Chondrocyte (in vitro differentiated cells): ENCODE measurements at places on chromosomes 16 and 17. TPM values are rescaled to one million over a fixed set of nuclear protein-coding genes. Genes with fewer than 3 reads are reported as not detected.
A peak's percentile ranks its signal among the peaks of the same experiment; 100 is the strongest.

Gene MYO18A
- 24.4 to 30.0 TPM (median 26.1 TPM) in 3 replicates for total RNA-seq

DNA sequence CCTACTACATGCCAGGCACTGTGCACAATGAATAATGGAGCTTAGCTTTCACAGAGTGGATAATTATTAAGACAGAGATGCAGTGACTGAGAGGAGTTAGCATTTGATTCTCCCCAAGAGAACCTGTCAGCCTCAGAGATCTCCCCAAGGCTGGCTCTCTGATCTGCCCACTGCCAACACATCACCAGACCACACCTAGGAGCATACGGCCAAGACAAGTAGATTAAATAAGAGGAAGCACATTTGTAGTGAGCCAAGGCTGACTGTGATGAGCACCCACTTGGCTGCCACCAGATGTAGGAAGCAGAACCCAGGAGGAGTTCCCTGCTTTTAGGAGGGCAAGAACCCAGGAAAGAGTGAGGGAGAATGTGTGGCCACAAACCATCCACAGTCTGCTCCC, 130.1 kb downstream of the SPACA3 start:
- no peak for DNase-seq
- H3K27me3 ChIP-seq: peaks cover 16% of the 10 kb centered on the region
- H3K4me3 ChIP-seq: no peak overlapping the region
- H3K27ac ChIP-seq: no peak overlapping the region
- no peaks in the 10 kb centered on the region for H3K4me1 ChIP-seq

DNA sequence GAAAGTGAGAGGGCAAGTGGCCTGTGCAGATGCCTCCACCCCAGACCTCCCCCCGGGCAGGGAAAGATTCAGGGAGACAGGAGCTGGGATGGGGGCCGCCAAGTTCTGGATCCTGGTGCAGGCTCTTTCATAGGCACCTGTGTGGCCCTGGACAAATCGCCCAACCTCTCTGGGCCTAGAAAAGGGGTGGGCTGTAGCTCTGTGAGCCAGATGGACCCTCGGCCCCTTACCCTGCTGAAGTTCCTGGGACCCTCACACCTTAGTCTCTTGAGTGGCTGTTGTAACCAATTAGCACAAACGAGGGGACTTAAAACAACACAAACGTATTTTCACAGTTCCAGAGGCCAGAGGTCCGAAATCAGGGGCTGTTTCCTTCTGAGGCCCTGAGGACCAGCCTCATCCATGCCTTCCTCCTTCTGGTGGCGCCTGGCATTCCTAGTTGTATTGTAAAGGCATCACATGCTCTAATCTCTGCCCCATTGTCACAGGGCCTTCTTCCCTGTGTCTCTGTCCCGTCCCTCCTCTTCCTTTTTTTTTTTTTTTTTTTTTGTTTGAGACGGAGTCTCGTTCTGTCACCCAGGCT, 352.6 kb downstream of the SEC14L1 start:
- DNase-seq: no peak
- peaks cover 18% of the 10 kb centered on the region for H3K36me3 ChIP-seq
- H3K4me1 ChIP-seq: peaks cover 3% of the 10 kb centered on the region

GRCh38 chr16:81738783-81739496, 40.2 kb upstream of the PLCG2 start:
- peaks cover 10% of the 10 kb centered on the region for H3K27me3 ChIP-seq
- H3K27ac ChIP-seq: no peak overlapping the region
- no peaks in the 10 kb centered on the region for H3K36me3 ChIP-seq
- no peak overlapping the region for H3K4me3 ChIP-seq
- no peak for DNase-seq
- peaks cover 8% of the 10 kb centered on the region for H3K4me1 ChIP-seq

DNA sequence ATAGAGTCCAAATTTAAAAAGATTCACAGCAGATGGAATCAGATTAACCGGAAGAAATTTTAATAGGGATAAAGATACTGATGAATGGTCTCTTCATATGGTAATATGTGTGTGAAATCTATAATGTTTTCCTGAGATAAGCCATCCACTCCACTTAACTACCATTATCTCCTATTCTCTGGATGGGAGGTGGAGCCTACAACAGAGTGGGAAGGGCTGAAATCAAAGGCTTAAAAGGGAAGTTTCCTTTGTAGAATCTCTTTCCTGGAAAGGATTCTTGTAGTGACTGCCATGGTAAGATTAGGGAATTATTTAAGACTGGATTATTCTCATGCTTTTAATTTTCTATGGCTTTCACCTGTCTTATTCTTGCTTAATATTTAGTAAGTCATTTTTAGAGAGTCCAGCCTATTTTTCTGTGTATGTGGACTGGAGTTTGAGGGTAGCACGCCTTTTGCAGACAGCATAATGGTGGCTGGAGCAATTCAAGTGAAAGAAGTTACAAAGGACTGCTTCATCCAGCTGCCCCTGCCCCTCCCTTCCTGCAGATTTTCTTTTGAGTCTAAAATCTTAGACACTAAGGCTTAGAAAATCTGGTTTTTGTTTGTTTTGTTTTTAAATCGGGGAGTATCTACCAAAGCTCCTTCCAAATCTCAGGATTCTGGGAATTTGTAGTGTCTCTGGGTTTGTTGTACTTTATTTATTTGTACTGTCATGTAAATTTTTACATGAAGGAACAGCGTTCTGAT, 26.5 kb downstream of the KAT7 start:
- no peak overlapping the region for H3K4me3 ChIP-seq
- DNase-seq: no peak
- peaks cover 42% of the 10 kb centered on the region for H3K4me1 ChIP-seq
- peaks cover 12% of the 10 kb centered on the region for H3K36me3 ChIP-seq
- no peak overlapping the region for H3K27ac ChIP-seq

DNA sequence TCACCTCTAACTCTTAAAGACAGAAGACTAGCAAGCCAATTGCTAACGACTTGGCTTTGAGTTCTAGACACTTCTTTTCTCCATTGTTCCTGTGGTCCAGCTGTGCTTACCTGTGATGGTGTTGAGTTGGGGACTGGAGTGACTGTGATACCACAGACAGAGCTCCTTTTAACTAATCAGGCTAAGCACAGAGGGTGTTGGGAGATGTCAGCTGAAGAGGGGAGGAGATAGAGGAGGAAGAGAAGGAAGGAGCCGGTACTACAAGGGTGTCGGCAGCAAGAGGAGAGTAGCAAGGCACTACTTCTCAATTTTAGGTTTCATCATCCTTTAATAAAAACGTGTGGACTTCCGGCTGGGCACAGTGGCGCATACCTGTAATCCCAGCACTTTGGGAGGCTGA, 5.1 kb upstream of the MYO1D start:
- H3K36me3 ChIP-seq: no peaks in the 10 kb centered on the region
- H3K27ac ChIP-seq: no peak overlapping the region

GRCh38 chr17:50967795-50968194, 101.6 kb upstream of the TOB1 start:
- peak overlapping the region; percentile 1 for H3K27ac ChIP-seq
- peaks cover 34% of the 10 kb centered on the region for H3K4me1 ChIP-seq

DNA sequence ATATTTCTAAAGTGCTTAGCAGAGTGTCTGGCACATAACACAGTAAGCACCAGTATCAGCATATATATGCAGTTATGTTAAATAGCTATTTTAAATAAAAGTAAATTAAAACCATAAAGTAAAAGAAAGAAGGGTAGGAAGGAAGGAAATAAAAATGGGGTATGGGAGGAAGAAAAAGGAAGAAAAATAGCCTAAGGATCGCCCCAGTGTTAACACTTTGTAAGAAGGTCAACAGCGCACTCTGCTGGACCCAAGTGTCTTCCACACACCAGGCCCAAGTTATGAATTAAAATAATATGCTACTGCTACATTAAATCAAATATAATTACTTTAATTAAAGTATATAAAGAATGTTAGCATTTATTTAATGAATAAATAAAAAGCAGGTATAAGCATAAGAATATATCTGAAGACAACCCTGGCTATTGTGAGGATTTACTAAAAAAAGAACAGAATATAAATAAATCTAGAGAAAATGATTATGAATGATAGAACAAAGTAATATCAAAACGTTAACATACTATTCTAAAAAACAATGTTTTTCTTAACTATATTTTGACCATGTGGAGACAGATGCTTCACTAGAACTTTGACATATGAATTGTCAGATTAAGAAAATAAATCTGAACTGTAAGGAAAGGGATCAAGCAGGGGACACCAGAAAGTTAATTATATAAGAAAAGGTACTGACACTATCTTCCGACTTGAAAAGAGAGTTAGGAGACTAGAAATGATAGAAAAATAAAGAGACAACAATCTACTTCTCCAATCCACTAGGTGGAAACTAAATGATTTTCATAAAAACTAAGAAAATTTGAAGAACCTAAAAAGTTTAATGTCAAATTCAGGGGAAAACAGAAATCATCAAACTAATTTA, 25.9 kb downstream of the BRIP1 start:
- H3K36me3 ChIP-seq: no peaks in the 10 kb centered on the region
- H3K27me3 ChIP-seq: no peaks in the 10 kb centered on the region
- no peak for DNase-seq
- no peak overlapping the region for H3K27ac ChIP-seq
- no peak overlapping the region for H3K4me3 ChIP-seq

Gene TSPAN10
- 1.7 to 2.2 TPM (median 1.8 TPM) in 3 replicates for total RNA-seq

GRCh38 chr16:83105279-83106077, 478.7 kb downstream of the CDH13 start:
- no peak overlapping the region for H3K4me3 ChIP-seq
- peaks cover 2% of the 10 kb centered on the region for H3K36me3 ChIP-seq
- H3K27ac ChIP-seq: no peak overlapping the region
- no peaks in the 10 kb centered on the region for H3K27me3 ChIP-seq
- peaks cover 3% of the 10 kb centered on the region for H3K4me1 ChIP-seq
- DNase-seq: no peak

Gene TOX3
- not detected in 3 replicates for total RNA-seq

Gene VAT1
- total RNA-seq: 290 to 589 TPM (median 567 TPM) in 3 replicates

Gene C17orf107
- total RNA-seq: 1.5 to 1.8 TPM (median 1.6 TPM) in 3 replicates

GRCh38 chr17:21296097-21297025, 11.8 kb downstream of the MAP2K3 start:
- peaks cover 10% of the 10 kb centered on the region for H3K36me3 ChIP-seq
- no peak overlapping the region for H3K4me3 ChIP-seq
- H3K27me3 ChIP-seq: no peaks in the 10 kb centered on the region
- DNase-seq: no peak
- H3K27ac ChIP-seq: no peak overlapping the region

GRCh38 chr16:68737046-68737729, at the start of gene CDH1:
TSS of gene CDH1 (plus strand) at chr16:68737292. CDS start at chr16:68737416, 124 bp downstream.
- no peaks in the 10 kb centered on the region for H3K36me3 ChIP-seq
- H3K4me3 ChIP-seq: peak within 1 kb of the TSS; percentile 60
- H3K27me3 ChIP-seq: peaks cover 11% of the 10 kb centered on the region
- H3K27ac ChIP-seq: no peak within 1 kb of the TSS
- no peak for DNase-seq

Gene TP53TG3
- total RNA-seq: not detected in 3 replicates

DNA sequence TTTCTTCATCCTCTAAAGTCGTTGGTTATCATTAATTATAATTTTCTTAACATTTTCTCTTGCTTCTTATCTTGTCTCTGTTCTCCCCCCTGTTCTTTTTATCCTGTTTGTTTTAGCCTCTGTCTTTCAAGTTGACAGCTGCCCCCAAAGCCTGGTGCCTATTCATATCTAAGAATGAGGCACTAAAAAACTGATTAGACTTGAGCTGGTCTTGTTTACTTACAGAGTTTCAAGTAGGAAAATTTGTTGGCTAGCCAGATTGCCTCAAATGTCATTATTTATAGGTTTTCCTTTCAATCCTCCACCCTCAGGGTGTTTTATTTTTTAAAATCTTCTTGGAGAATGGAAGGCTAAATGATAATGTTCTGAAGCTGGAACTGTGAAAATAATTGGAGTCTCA, 236.0 kb downstream of the UTP18 start:
- H3K36me3 ChIP-seq: no peaks in the 10 kb centered on the region
- H3K27ac ChIP-seq: no peak overlapping the region
- H3K27me3 ChIP-seq: peaks cover 2% of the 10 kb centered on the region
- H3K4me1 ChIP-seq: no peaks in the 10 kb centered on the region
- H3K4me3 ChIP-seq: no peak overlapping the region

DNA sequence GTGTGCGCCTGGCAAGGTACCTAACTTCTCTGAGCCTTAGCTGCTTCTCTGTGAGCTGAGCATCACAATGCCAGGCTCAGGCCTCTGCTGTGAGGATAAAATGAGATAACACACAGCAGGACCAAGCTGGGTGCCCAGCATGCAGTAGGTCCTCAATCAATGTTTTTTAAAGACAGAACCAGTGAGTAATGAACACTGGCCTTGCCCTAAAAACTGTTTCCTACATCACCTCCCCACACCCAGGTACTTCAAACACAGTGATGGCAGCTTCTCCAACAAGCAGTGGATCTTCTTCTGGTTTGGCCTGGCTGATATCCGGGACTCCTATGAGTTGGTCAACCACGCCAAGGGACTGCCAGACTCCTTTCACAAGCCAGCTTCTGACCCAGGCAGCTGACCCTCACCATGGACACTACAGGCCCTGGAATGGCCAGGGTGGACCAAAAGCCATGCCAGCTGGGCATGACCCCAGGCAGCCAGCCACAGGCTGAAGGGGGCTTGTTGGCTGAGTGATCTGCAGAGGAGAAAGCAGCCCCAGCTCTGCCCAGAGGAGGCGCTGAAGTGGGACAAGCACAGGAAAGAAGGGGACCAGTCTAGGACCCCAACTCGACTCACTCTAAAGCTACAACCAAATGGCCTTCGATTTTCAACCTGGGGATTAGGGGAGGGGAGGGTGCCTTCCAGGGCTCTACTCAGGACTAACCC, 3.9 kb downstream of the NAGS start:
- peaks cover 4% of the 10 kb centered on the region for H3K36me3 ChIP-seq
- no peak for DNase-seq

DNA sequence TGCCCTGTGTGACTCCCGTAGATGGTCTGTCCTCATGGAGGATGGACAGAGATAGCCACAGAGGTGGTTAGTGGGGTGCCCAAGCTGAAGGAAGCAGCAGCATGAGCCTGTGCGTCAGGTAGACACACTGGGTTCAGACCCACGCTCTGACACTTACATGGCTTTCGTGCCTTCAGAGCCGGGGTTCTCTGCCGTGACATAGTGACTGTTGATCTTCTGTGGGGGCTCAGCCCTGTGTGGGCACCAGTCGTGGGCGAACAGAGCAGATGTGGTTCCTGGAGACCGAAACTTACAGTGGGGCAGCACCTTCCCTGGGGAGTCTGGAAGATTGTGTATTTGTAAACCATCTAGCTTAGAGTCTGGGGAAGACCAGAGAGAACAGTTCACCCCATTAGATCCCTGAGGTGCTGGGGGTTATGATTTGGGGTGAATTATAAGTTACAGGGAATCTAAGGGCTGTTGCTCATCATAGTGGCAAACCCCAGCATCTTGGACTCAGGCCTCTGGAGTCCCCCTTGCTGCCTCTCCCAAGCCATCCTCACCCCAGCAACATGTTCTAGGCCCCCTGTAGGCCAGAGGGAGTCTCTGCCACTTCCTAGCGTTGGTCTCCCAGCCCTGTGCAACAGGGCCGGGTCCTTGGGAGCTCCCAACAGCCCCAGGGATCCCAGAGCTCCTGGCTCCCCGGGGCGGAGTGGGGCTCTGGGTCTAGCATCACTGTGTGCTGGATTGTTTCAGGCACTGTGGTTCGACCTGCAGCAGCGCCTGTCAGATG, 28.6 kb downstream of the NECAB2 start:
- no peaks in the 10 kb centered on the region for H3K36me3 ChIP-seq
- H3K4me3 ChIP-seq: no peak overlapping the region
- DNase-seq: no peak
